ENCODE measurements at places on chromosomes 1 and 21.

- DNase-seq = no peak
Observed at GRCh38 chr1:8937701-8938100, 8.0 kb upstream of the CA6 start.

GRCh38 chr1:99570486-99571089 lies 75.3 kb upstream of the PALMD start:
- DNase-seq = no peak

DNA sequence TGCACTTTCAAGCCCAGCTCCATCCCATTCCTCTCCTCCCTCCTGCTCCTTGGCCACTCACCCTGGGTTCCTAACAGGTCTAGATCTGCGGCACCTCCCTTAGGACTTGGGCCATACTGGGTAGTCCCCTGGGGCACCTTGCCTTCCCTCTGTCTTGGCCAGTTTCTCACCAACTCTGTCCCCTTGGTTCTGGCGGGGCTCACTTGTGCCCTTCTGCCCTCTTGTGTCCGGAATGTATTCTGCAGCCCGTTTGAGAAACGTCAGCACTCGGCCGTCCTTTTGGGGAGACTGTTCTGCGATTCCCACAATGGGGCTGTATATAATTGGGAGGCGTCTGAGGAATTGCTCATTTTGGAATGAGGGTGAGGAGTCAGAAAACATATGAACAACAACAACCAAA lies 162.4 kb downstream of the ZSCAN20 start:
- no peak for DNase-seq

- DNase-seq = no peak
Observed at GRCh38 chr1:29473161-29473855, 237.0 kb downstream of the PTPRU start.

DNA sequence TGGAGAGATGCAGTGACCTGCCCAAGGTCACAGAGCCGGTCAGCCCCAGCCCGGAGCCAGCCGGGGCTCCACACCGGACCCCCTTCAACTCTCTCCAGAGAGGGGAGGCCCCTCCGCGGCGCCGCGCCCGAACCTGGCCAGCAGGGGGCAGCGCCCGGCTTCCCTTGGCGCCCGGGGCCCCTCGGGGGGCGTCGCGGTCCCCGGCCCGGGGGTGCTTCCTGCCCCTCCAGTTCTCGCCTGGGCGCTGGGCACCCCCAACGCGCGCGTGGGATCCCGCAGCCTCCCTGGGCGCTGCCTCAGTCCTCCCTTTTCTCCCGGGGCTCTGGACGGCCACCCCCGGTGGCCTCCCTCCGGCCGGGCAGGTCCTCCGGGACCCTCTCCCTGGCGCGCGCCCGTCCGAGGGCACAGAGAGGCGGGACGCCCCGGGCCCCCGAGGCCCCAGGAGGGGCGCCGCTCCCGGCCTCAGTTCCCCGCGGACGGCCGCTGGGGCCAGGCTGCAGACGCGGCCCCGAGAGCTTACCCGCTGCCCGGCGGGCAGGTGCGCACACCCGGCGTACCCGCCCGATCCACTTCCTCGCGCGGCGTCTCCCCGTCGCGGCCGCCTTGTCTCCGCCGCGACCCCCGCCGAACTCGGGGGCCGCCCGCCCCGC lies 406 bp downstream of the HTR1D start:
- DNase-seq = no peak

DNA sequence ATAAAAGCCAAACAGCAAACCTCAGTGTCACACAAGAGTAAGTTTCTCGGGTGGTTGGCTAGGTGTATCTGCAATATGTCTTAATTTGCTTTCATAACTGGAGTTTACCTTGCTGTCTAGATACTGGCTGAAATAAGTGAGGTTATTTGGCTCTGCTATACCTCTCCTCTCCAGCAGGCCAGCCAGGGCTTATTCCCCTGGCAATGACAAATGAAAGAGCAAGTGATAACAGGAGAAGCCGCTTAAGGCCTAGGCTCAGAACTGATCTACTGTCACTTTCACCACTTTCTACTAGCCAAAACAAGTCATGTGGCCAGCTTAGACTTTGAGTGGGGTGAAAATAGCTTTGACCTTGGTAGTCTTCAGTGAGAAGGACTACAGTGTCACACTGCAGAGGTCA lies 4.8 kb upstream of the RPE65 start:
- no peak for DNase-seq

- no peak for DNase-seq
Observed at GRCh38 chr1:240739754-240740153, 127.8 kb upstream of the GREM2 start.

- DNase-seq = no peak
Observed at GRCh38 chr1:203447151-203447550, 28.5 kb upstream of the PRELP start.

GRCh38 chr1:61215676-61216289 lies 133.4 kb downstream of the NFIA start:
- no peak for DNase-seq

GRCh38 chr1:154822717-154823116 lies 47.4 kb downstream of the KCNN3 start:
- DNase-seq = no peak

DNA sequence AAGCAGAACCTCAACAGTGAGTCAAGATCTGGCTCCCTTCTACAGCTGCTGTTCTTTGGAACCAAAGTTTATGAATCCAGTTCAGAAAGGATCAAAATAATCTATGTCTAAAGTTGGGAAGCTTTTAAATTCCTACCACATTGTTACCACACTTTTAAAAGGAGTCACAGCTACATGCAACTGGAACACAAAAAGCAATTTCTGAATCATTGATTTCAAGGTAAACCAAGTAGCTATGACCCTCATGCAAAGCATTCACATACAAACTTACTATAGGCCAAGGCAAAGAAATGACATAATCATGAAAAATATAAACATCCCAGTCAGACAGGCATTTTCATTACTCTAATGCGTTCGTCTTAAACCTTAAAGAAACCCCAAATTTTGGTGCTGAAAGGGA lies 3.5 kb downstream of the SIPA1L2 start:
- DNase-seq = no peak

DNA sequence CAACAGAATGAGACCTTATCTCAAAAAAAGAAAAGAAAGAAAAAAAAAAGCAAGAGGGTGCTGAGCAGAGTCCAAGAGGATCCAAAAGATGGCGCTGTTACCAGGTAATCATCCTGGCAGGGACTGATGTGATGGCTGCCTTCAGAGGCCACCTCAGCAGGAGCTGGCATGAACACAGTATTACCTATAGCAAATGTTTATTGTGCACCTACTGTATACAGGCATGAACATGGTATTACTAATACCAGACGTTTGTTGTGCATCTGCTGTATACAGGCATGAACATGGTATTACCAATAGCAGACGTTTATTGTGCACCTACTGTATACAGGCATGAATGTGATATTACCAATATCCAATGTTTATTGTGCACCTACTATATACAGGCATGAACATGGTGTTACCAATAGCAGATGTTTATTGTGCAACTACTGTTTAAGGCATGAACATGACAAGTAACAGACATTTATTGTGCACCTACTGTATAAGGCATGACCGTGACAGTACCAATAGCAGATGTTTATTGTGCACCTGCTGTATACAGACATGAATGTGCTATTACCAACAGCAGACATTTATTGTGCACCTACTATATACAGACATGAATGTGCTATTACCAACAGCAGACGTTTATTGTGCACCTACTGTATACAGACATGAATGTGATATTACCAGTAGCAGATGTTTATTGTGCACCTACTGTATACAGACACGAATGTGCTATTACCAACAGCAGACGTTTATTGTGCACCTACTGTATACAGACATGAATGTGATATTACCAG lies 115.1 kb upstream of the TMEM51 start:
- DNase-seq = no peak

- DNase-seq = no peak
Observed at GRCh38 chr21:42469272-42469671, 26.8 kb downstream of the RSPH1 start.

DNA sequence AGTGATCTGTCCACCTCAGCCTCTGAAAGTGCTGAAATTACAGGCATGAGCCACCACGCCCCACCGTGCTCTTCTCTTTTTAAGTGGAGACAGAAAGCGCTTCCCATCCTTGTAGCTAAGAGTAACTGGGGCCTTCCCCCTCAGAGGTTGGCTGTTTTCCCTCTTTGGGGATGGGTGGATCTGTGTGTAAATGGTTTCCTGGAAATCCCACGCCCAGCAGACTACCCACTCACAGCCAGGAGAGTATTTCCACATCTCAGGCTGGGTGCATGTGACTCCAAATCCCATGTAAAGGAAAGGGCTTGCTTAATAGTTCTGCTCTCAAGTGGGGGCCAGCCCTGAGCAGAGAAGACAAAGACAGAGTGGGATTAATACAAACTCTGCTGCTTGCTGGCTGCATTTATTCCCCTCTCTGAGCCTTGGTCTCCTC lies 19.6 kb upstream of the TCEA3 start:
- DNase-seq = peak; percentile 96

DNA sequence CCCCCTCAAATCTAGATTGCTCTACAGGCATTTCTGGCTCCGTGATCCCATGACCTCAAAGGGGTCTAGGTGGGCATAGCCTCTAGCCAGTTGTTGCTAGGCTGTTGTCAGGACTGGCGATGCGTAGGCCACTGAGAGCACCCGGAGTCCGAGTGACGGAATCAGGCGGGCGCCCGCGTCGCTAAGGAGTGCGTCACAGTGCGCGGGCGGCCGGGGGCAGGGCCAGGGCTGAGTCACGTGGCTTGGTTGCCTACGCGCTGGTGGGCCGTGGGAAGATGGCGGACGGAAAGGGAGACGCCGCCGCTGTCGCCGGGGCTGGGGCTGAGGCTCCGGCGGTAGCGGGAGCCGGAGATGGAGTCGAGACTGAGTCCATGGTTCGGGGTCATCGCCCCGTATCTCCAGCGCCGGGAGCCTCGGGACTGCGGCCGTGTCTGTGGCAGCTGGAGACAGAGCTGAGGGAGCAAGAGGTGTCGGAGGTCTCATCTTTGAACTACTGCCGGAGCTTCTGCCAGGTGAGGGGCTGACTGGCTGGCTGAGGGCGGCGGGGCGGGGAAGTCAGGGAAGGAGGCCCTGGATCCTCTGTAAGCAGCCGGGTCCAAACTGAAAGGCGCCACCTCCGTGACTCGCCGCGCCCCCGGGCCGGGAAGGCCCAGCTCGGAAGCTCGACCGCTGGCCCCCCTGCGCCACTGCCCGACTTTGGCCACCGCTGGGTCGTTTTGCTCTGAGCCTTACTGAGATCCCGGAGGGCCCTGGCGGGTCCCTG lies at the start of gene RLF:
Gene RLF, plus strand, starts transcription at position 263 of the 763 bp plus-strand sequence. Its CDS starts 13 bp downstream, at position 276.
- DNase-seq = peak; percentile 99

DNA sequence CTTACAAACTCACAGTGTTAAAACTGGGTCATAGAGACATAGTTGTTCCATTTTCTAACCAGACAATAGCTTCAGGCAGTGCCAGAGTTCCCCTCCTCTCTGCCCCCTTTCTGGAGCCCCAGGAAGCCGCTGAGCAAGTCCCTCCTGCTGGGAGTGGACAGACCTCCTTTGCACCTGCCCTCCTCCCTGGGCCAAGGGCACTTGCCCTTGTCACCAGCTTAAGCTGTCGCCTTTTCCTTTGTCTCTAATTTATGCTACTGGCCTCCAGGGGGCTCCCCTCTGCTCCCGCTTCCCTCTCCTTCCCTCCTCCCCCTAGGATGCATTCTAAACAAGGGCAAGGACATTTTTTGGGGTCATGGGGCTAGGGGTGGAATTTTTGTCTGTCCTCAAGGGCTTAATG lies 182.4 kb downstream of the MIS18A start:
- DNase-seq = no peak

GRCh38 chr1:227998374-227999055 lies 8.3 kb upstream of the WNT3A start:
- no peak for DNase-seq

DNA sequence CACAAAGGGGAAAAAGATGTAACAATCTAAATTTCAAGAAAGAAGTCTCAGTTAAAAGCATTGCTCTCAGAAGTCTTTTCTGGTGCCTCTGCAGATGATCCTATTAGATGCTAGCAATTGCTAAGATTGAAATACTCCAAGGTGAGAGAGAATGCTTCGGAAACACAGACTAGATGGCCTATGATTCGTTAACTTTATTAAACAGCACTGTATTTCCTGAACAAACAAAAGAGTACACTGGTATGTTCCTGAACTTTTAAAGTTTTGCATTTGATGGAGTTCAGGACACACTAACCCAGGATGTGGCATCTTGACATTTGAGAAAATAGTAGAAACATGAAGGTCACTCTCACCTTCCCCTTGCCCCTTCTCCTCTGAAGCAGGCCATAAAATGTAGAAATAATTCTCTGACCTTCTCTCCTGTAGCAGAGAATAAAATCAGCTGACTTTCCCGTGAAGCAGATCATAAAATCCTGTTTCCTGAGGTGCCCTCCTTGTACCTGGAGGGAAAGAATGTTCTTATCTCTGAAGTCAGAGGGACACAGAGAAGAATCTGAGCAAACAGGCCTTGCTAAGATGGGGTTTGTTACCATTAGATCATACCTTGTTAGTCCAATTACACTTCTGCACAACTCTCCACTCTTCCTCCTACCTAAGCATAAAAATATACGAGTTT lies 142.9 kb upstream of the USP25 start:
- DNase-seq = no peak

GRCh38 chr1:202061055-202061454 lies 50.7 kb downstream of the ELF3 start:
- no peak for DNase-seq

DNA sequence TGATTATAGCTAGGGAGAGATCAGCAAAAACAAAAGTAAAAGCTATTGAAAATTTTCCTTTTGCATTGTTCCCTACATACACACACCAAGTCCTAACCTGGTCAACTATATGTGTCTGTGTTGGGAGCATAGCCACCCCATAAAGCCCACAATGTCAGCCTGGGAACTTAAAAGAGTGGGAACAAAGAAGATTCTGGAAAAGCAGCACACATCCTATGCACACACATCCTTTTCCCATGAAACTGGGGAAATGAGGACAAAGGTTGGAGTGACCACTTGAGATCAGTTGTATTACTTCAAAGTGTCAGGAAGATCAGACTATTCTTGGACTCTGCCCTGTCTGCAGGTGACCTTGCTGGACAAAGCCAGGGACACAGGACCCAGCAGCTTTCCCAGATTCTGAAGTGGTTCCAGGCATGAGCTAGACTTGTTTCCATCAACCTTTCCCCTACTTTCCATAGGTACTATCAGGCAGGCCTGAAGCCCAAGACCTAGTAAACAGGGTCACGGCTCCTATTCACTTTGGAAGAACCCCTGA lies 15.9 kb downstream of the TXNIP start:
- no peak for DNase-seq

GRCh38 chr1:198575798-198576641 lies 35.5 kb upstream of the ATP6V1G3 start:
- DNase-seq = no peak

DNA sequence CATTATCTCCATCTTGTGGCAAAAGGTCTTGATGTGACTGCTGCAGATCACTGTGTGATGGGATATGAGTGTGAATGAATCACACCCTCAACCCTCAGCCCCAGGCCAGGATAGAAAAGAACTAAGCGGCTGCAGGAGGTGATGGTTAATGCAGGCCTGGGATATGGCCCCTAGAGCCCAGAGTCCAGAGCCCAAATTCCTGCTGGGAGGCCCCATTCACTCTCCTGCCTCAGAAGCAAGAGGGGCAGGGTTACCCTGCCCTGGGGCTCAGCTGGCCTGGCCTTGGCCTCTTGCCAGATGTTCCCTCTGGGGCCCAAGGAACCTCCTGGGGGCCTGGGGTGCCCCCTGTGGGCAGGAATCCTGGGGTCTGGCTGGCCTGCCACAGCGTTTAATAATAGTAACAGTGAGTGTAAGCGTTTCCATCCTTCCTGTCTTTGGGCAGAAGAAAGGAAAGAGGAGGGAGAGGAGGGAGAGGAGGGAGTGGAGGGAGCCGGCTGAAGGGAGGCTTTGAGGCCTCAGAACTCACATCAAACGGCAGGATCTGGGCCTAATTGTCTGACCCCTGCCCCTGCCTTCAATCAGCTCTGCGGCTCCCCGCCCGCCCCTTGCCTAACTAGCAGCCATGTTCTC lies 26.2 kb downstream of the DMAP1 start:
- no peak for DNase-seq

GRCh38 chr1:21570528-21570875 lies 61.3 kb downstream of the ALPL start:
- no peak for DNase-seq
